ENCODE measurements at places on chromosomes 12 and 14.

DNA sequence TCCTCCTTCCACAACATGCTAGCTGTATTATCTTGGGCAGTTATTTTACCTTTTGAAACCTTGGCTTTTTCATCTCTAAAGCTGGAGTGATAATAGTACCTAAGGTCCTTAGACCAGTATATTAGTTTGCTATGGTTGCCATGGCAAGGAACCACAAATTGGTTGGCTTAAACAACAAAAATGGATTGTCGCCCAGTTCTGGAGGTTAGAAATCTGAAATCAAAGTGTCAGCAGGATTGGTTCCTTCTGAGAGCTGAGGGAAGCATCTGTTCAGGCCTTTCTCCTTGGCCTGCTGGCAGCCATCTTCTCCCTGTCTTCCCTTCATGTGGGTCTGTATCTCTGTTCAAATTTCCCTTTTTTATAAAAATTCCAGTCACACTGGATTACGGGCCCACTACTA lies 55.5 kb upstream of the SLC35F4 start:
- no peak for DNase-seq

DNA sequence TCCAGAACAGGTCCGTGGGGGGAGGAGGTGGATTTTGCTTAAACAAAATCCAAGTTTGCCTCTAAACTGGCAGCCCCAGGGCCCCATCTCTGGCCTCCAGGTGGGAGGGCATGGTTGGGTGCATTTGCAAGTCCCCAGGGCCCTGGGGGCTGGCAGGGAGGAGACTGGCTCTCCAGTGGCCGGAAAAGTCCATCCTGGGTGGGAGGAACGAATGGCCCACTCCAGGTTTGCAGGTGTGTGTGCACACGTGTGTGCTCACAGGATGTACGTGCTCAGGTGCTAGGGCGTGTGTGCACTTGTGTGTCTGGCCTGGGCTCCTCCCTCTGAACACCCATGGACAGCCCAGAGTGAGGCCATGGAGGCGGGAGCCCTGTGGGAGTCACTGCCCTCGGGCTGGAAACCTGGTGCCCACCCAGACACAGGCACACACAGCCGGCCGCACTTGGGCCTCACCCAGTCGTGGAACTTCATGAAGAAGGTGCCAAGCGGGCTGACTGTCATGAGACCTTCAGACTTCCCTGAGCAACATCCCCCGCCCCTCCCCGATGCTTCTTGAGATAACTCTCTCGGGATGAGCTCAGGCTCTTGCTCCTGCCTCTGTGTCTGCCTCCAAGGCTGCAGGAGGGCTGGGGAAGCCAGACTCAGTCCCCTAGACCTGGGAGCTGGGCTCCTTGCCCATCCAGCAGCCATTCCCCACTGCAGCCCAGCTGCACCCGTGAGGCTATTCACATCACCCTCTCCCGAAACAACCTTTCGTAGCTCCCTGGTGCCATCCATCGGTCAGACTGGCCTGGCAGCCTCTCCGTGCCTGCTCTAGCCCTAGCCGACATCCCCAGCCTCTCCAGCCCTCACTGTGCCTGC lies 9.4 kb downstream of the AHNAK2 start:
- DNase-seq, result no peak

DNA sequence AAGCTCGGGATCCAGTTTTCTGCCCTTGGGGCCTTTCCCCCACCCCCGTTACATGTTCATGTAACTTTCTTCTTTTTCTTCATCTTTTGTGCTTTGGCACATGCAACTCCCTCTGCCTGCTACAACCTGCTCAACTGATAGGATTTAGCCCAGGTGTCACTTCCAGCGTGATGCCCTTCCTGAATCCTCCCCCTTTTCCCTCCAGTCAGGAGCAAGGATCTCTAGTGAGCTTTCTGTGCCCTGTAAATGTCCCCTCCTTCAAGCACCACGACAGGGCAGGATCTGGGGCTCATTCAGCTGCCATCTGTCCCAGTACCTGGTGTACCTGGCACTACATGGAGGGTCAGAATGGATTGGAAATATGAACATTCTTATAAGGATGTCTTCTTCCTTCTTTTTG lies 15.3 kb downstream of the PELI2 start:
- DNase-seq, result no peak

DNA sequence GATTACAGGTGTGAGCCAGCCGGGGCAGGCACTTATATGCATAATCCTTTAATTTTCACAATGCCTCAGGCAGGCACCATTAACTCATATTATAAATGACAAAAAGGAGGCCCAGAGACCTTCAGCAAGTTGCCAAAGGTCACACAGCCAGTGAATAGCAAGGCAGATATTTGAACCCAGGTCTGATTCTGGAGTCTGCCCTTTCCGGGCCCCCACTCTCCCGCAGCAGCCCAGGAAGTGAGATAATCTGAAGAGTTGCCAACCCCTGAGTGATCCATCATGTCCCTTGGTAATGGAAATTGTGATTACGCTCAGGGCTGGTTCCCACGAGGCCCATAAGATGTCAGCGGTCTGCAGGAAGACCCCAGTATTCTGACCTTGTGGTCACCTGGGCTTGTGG lies 95.3 kb upstream of the MED13L start:
- DNase-seq, result no peak

DNA sequence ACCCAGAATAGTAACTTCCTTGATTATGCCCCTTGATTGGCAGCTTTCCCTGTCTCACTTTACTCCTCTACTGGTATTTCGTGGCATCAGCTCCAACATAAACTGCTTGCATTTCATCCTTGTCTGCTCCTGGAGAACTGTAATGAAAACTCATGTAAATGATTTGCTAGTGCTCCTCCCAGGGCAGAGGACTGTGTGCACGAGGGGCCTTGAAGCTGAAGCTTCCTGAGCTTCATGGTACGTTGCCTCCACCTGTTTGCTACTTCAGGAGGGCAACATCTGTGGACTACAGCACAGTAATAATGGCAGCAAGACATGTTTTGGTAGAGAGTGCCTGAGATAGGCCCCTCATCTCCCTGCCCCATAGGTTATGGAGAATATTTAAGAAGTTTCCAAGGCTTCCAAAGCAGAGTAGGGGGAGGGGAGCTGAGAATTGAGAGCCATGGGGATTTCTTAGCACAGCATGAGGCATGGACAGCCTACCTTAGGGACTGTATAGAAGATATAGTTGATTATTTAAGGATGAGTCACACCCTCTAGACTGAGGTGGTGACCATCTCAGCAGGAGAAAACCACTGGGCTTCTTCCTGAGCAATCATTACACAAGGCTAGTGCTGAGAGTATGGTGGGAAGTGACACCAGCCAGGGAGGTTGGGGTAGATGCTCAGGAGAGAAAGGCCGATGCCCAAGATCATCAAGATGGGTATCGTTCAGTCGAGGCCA lies 29.5 kb downstream of the CCDC198 start:
- DNase-seq, result no peak

DNA sequence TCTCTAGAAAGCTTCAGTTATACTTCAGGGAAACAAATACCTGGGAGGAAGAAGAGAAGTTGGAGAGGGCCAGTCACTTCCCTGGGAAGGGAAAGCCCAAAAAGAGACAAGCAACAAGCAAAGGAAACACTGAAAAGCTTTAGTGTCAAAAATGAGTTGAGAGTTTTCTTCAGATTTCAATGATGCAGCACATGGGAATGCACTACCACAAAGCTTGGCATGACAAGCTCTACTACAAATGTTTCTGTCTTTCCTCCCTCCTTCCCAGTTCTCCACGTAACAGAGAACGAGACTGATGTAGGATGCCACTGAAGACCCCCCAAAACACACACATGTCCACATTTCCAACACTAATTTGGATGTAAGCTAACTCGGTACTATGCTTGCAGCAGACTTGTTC lies 26.8 kb upstream of the ADAMTS20 start:
- no peak for DNase-seq

DNA sequence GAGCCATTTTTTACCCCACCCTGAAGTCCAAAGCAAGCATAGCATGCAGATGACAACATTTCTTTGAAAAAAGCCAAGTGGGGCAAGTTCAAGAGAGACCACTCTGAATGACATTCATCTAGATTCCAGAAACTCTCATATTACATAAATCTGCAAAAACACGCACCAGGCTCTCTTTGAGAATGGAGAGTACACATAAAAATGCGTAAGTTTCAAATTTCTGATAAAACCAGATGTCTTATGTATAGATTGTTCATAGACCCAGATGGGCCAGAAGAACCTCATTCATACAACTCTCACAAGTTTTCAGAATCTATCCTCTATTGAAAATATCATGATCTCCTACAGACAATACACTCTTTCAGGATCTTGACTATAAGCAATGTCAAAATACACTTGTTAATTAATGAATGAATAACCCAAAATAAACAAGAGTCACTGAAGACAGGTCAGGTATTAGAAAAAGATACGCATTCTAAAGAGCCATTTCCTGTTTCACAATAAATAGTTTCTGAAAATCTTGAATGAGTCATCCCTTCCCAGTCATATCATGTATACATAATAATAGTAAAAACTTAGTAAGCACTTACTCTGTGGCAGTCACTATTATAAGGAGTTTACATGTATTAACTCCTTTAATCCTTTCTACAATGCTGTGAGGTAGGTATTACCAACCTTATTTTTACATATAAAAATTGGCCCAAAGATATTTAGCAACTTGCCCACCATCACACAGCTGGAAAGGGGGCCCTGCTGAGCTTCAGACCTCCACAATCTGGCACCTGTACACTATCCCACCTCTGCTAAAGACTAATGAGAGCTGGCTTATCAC lies 72.0 kb downstream of the PPP2R5E start:
- DNase-seq, result no peak

DNA sequence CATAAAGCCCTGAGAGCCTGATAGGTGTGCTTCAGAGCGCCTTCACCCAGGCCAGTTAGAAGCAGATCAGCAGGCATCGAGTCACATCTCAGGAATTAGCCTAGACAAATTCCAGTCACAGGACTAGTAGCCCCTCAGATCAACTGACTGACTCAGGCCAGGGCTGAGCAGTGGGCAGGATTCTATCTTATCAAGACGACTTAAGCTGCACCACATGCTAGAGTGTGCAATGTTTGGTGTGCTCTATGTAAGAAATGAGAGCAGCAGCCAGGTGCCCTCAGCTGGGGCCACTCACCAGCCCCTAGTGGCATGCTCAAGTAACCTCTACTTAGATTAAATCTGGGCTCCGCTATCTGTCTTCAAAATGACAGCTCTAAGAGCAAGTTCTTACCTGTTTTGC lies 19.7 kb upstream of the NGB start:
- DNase-seq, result no peak

GRCh38 chr12:91419809-91420208 lies 237.2 kb upstream of the DCN start:
- DNase-seq, result no peak

- DNase-seq, result no peak
Observed at GRCh38 chr12:48866052-48866711, 512 bp upstream of the RND1 start.

- no peak for DNase-seq
Observed at GRCh38 chr12:47731723-47732122, 6.4 kb upstream of the ENDOU start.

DNA sequence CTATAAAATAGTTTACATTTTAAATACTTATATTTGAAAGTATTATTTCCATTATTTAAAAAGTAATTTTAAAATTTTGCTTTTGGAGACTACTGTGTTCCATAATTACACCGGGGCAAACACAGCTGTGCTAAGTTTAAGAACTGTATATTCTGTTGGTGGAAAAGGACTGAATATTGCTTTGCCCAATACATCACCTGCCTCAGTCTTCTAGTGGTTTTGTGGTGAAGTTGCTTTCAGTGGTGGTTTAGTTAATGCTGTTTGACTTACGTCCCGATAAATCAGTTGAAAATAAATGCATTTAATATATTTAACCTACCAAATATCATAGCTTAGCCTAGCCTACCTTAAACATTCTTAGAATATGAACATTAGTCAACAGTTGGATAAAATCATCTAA lies 23.4 kb downstream of the FBXO34 start:
- no peak for DNase-seq

GRCh38 chr14:59199614-59200013 lies 11.1 kb downstream of the DAAM1 start:
- DNase-seq, result no peak

DNA sequence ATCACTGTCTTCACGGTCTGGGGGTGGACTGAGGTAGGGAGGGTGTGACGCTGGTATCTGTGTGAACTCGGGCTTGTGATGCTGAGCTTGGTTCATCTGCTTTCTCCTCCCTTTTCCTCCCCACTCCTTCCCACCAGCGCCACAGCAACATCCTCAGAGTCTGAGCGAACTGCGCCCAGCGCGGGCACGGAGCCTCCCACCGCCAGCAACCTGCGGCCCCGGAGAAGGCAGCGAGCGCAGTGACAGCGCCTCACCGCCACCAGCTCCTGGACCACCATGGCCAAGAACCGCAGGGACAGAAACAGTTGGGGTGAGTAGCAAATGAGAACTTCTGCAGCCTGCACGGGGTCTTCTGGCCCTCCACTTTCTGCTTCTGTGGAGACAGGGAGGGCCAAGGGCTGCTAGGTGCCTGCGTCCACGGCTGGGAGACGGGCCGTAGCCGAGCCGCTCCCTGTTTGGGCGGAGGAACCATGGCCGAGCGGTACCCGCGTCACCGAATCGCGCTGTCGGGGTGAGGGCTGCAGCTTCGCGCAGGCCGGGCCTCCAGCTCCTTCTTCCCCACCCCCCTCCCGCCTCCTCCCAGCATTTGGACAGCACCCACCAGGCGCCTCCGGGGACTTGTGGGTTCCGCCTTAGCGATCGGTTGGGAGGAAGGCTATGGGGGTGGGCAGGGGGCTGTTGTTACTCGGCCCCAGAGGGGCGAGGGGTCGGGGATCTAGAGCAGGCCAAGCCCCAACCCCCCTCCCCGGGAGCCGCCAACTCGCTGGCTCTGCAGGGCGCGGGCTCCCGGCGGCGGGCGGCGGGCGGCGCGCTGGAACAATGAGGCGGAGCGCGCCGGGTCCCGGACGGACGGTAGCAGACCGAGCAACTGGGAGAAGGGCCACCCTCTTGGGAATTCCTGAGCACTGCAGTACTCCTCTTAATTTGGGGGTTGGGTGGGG lies at the start of gene ATL1:
Gene ATL1, plus strand, starts transcription at position 156 of the 941 bp plus-strand sequence. Its CDS starts 121 bp downstream, at position 277.
- DNase-seq, result peak; percentile 61

DNA sequence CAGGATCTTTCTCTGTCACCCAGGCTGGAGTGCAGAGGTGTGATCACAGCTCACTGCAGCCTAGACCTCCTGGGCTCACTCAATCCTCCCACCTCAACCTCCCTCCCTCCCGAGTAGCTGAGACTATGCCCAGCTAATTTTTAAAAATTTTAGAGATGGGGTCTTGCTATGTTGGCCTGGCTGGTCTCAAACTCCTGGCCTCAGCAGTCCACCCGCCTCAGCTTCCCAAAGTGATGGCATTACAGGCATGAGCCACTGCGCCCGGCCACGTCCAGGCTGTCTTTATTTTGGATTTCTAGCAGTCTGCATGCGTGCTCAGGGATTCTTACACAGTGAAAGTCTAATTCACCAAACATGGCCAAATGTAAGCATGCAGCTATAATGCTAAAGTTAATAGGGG lies 17.8 kb downstream of the SLC8B1 start:
- no peak for DNase-seq

GRCh38 chr14:105148604-105149145 lies 19.9 kb downstream of the JAG2 start:
- no peak for DNase-seq
